ENCODE measurements at places on chromosomes 3 and 15. TPM values are rescaled to one million over a fixed set of nuclear protein-coding genes. Genes with fewer than 3 reads are reported as not detected.

The IL17RE gene
- 8.5 TPM for total RNA-seq

The PRR20G gene
- total RNA-seq, result not detected

DNA sequence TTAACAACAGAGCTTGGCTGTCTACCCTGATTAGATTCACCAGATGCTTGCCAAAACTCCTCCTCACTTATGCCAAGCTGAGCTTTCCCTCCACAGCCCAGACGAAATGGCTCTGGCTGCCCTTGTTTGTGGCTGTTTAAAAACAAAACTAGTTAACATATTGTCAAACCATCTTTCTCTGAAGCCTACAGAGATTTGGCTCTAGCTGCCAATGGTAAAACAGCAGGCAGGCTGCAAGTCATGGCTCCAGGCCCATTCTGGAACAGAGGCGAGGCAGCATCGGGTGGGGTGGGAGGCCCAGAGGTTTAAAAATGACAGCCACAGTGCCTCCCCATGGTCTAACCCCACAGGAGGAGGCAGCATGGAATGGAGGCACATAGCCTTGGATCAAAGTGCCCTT, 75.9 kb downstream of the SCN5A start:
- no peak overlapping the region for H3K4me3 ChIP-seq
- H3K27me3 ChIP-seq, result no peaks in the 10 kb centered on the region
- H3K36me3 ChIP-seq, result no peaks in the 10 kb centered on the region
- no peak for DNase-seq
- H3K4me1 ChIP-seq, result no peaks in the 10 kb centered on the region
- H3K27ac ChIP-seq, result no peak overlapping the region

DNA sequence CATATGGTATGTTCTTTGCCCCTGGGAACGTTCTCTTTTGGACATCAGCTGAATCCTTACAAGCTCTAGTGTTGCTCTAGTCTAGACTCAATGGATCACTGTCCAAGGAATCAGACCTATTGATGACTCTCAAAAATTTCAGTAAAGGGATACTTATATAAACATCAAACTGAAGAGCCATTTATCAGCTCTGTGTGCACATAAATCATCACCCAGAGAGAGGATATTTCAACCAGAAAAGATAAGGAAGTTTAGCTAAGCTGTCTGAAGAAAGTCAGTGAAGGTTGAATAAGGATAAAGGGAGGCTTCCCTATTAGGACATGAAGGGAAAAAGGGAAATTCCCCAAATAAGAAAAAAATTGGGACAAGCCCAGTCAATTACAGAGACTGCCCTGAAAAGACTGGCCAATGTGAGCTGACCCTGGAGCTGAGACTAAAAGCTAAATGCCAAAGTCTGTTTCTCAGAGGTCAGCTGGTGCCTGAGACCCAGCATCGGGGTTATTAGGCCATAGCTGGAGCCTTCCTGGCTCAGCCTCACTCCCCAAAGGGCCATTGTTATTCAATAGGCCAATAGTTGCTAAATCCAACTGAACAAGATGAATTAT, 424.1 kb upstream of the THBS1 start:
- H3K27ac ChIP-seq, result no peak overlapping the region
- H3K36me3 ChIP-seq, result no peaks in the 10 kb centered on the region
- no peaks in the 10 kb centered on the region for H3K4me1 ChIP-seq
- no peak for DNase-seq

DNA sequence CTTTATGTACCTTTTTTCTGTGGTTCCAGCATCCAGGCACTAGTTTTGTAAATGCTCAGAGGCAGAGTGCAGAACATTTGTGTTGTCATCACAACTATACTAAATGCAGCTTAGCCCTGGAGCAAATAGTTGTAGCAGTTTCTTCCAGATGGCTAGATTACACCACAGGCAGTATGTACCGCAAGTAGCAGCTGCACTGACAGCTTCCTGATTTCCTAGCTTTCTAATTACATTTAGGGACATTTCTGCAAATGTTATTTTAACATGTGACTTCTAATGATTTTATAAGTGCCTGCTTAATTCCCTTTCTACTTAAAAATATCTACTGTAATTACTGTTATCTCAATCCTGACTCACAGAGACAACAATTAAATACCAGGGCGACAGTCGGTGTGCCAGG, 106.5 kb downstream of the NR2E3 start:
- no peaks in the 10 kb centered on the region for H3K36me3 ChIP-seq
- no peak overlapping the region for H3K27ac ChIP-seq
- H3K4me1 ChIP-seq, result no peaks in the 10 kb centered on the region
- H3K27me3 ChIP-seq, result no peaks in the 10 kb centered on the region
- H3K4me3 ChIP-seq, result no peak overlapping the region

GRCh38 chr3:127482216-127483004, 108.1 kb downstream of the TPRA1 start:
- no peaks in the 10 kb centered on the region for H3K36me3 ChIP-seq
- H3K27me3 ChIP-seq, result no peaks in the 10 kb centered on the region
- H3K4me3 ChIP-seq, result no peak overlapping the region
- H3K4me1 ChIP-seq, result no peaks in the 10 kb centered on the region
- DNase-seq, result no peak
- no peak overlapping the region for H3K27ac ChIP-seq

- no peak overlapping the region for H3K4me3 ChIP-seq
- H3K4me1 ChIP-seq, result no peaks in the 10 kb centered on the region
- H3K27me3 ChIP-seq, result no peaks in the 10 kb centered on the region
- H3K36me3 ChIP-seq, result no peaks in the 10 kb centered on the region
These were observed 89.5 kb upstream of the UBE2E2 start for GRCh38 chr3:23113455-23114171.

GRCh38 chr3:27729748-27730611, 7.9 kb upstream of the EOMES start:
- H3K36me3 ChIP-seq, result no peaks in the 10 kb centered on the region
- H3K4me3 ChIP-seq, result no peak overlapping the region
- H3K27ac ChIP-seq, result no peak overlapping the region
- no peak for DNase-seq

- peak overlapping the region; percentile 80 for H3K27ac ChIP-seq
- DNase-seq, result peak; percentile 79
- peaks cover 40% of the 10 kb centered on the region for H3K4me1 ChIP-seq
- no peaks in the 10 kb centered on the region for H3K36me3 ChIP-seq
- H3K27me3 ChIP-seq, result no peaks in the 10 kb centered on the region
- H3K4me3 ChIP-seq, result no peak overlapping the region
These were observed 39.4 kb downstream of the SH3BP5 start for GRCh38 chr3:15292765-15293522.

DNA sequence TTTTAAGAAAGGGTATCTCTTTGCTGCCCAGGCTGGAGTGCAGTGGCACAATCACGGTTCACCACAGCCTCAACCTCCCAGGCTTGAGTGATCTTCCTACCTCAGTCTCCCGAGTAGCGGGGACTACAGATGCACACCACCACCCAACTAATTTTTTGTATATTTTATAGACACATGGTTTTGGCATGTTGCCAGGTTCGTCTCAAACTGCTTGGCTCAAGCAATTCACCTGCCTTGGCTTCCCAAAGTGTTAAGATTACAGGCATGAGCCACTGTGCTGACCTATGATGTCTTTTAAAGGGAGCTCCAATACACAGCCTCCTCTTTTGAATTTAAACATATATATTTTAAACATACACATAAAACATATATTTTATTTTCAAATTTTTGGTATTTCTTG, 60.9 kb downstream of the SLC9C1 start:
- no peak overlapping the region for H3K27ac ChIP-seq
- H3K27me3 ChIP-seq, result no peaks in the 10 kb centered on the region
- H3K4me1 ChIP-seq, result no peaks in the 10 kb centered on the region
- no peak for DNase-seq

GRCh38 chr3:51978143-51978502, 3.3 kb downstream of the ABHD14A start:
- DNase-seq, result no peak
- no peaks in the 10 kb centered on the region for H3K27me3 ChIP-seq
- peaks cover 30% of the 10 kb centered on the region for H3K4me1 ChIP-seq
- H3K4me3 ChIP-seq, result no peak overlapping the region
- no peak overlapping the region for H3K27ac ChIP-seq

- H3K27me3 ChIP-seq, result no peaks in the 10 kb centered on the region
- peaks cover 43% of the 10 kb centered on the region for H3K4me1 ChIP-seq
- H3K27ac ChIP-seq, result peak overlapping the region; percentile 45
- no peak for DNase-seq
- H3K36me3 ChIP-seq, result no peaks in the 10 kb centered on the region
- H3K4me3 ChIP-seq, result no peak overlapping the region
These were observed 22.6 kb downstream of the TGFBR2 start for GRCh38 chr3:30628901-30629590.
